CD4-positive, alpha-beta T cell treated with Interferon alpha-2 for 1 hour (primary cell): ENCODE measurements at places on chromosomes 5 and 9.
A peak's percentile ranks its signal among the peaks of the same experiment; 100 is the strongest.

DNA sequence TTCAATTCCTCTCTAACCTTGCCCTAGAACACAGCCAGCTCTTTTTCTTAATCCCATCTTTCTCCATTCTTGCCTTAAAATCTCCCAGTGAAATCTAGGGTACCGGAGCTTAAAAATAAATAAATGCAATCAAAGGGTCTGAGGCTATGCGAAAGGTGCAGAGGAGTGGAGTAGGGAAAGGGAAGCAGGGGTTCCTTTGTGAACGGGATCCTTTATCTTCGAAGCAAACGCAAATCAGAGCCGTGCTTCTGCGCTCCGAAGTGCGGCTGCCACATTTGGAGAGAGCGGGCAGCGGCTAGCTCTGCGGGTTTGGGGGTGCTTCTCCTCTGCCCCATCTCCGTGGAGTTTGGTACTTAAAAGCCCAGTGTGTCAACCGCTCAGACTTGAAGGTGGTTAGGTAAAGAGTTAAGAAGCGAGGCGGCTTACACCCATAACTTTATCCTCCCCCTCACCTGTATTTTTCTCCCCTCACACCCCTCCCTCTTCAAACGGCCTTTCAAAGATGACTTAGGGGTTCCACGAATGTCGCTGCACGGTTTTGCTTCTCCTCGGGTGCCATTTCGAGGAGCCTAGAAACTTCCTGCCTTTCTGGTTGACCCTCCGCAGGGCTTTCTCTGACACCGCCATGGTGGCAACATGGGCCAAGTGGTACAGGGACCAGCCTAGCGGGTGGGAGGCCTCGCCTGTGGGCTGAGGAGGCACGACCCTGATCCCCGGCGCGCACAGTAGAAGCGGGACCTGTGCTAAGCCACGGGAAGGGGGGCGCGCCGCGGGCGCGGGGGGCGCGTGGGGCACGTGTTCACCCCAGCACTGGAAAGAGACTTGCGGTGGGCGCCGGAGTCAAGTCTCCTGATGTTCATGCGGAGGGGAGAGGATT, 31.7 kb upstream of the NFIB start:
- no peak for DNase-seq

- no peak for DNase-seq
Measured at GRCh38 chr5:154494036-154494435, 16.0 kb upstream of the HAND1 start.

DNA sequence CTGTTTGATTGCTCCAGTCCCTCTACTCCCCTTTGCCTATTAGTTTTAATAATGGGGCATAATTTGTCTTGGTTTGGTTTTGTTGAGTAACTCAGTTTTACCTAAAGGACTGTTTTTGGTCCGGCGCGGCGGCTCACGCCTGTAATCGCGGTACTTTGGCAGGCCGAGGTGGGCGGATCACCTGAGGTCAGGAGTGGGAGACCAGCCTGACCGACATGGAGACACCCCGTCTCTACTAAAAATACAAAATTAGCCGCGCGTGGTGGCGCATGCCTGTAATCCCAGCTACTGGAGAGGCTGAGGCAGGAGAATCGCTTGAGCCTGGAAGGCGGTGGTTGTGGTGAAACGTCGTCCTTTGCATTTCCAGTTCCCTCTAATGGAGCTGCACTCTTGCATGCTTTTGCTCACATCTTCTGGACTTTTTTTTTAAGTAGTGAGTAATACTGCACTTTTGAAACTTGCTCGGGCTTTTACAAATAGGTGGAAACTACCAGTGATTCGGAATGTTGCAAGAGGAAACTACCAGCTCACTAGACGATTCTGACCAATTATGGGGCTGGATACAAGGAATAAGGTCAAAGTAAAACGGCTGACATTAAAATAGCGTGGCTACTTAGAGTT, 721 bp upstream of the MAML1 start:
- no peak for DNase-seq

- DNase-seq: no peak
Measured at GRCh38 chr5:321726-322251, 275 bp downstream of the AHRR start.

DNA sequence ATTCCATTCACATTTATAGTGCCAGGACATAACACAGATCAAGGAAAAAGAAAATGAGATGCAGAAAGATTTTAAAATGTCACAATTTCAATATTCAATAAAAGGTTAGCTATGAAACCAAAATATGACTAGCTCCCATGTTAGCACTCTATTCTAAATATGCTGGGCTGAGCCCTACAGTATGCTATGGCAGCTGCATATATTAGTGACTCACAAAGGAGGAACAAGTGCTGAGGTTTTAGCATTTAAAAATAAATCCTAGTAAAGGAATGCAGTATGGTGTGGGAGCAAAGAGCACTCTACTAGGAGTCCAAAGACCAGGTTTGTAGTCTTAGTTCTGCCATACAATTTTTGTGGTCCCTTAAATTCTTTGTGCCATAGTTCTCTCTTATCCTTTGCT, 118.4 kb downstream of the OXCT1 start:
- no peak for DNase-seq

DNA sequence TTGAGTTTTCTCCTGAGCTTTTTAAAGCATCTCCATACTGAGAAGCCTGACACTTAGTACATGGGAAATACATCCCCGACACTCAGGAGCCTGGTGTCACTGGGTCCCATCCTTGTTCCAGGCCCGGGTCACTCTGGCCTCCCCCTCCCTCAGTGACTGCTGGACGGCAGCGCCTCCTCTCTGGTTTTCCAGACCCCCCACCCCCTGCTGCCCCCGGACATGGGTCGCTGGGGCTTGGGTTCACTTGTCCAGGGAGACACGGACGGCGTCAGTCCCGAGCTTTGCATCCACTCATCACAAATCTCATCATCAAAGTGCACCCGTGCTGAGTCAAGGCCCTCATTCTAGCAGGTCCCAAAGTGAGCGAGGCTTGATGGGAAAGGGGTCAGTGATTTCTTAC, 243.0 kb downstream of the IRX2 start:
- no peak for DNase-seq

GRCh38 chr9:75148561-75148960, 60.2 kb downstream of the OSTF1 start:
- DNase-seq: peak; percentile 53

GRCh38 chr5:58366461-58366860, 93.4 kb downstream of the PLK2 start:
- DNase-seq: no peak

GRCh38 chr9:87886933-87887505, 4.3 kb downstream of the SPATA31E1 start:
- no peak for DNase-seq
